ENCODE measurements at places on chromosomes 12 and 14.

- DNase-seq = no peak
These were observed 30.2 kb downstream of the OSBPL8 start for GRCh38 chr12:76529226-76529918.

DNA sequence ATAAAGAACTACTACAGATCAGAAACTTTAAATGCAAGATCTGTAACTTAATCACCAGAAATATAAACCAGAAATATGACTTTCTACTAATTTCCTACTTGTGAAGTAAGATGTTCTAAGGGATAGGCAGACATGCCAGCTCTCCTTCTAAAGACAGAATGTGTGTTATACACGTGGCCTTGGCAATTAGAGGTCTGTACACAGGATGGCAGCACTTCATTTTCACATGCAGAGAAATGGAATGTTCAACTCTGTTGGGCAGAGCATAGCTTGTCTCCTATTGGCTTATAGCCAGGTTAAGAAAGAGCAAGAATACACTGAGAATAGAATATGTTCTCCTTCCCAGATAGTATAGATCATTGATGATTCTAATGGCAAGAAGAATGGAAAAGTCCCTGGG, 403.8 kb downstream of the DAD1 start:
- DNase-seq = no peak

DNA sequence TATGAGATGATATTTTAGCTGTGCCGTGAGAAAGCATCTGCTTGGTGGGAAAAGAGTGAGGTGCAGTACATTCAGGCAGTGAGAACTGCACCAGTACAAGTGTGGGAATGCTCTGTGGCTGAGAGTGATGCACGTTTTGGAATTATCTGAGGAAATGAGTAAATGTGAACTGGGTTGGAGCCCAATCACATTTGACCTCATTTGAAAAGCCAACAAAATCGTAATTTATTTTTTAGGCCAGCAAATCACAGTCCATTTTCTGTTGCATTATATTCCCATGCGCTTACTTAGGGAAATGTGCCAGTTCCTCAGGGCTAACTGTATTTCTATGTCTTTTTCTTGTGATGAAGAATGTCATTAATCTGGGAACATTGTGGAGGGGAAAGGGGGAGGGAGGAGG, 77.3 kb downstream of the SNAPC1 start:
- no peak for DNase-seq

DNA sequence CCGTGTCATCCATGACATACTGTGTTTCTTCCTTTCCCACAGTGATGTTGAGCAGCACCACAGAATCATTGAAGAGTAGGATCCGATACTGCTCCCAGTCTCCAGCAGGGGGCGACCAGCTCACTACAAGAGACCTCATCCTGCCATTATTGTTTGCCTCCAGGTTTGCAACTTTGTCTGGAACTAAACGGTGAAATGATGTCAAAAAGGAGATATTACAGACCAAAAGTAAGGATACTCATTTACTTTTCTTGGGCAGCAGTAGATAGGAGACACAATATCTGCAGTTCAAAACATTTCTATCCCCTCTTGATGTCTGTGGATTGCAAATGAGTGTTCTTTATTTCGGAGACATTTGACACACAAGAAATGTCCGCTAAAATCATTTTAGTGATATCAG, 47.2 kb downstream of the PTPRB start:
- DNase-seq = no peak

DNA sequence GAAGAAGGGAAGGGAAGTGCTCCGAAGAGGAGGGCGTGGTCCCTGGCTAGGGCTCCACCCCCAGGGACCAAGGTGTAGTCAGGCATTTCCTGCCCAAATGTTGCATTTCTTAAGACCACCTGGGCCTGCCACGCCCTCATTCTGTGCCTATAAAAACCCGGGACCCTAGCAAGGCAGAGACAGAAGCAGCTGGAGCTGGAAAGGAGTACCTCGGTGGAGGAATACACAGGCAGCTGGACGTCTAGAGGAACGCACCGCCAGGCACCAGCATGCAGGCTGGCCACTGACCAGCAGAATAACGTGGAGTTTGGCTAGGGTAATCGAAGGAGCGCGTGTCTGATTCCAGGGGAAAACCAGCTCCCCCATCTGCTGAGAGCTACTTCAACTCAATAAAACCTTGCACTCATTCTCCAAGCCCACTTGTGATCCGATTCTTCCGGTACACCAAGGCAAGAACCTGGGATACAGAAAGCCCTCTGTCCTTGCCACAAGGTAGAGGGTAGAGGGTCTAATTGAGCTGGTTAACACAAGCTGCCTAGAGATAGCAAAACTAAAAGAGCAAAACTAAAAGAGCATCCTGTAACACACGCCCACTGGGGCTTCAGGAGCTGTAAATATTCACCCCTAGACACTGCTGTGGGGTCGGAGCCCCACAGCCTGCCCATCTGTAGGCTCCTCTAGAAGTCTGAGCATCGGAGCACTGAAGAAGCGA, 21.0 kb downstream of the CFL2 start:
- no peak for DNase-seq

GRCh38 chr14:22896356-22896755, 13.3 kb downstream of the REM2 start:
- no peak for DNase-seq

DNA sequence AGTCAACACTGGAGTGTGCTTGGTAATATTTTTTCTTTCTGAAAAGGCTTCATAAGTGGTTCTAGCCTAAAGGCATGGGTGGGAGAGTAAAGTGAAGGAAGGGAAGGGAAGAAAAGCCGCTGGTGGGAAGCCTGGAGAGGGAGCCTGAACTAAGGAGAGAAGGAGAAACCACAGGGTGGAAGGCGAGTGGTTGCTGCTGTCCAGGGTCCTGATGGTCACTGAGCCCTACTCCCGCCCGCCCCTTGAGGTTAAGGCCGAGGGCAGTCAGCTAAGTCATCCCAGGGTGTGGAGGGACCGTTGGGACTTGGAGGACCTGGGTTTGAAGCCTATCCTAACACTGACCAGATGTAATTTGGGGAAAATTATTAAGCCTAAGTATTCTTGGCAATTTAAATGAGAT, 189.1 kb downstream of the PIWIL1 start:
- DNase-seq = no peak

- no peak for DNase-seq
These were observed 312 bp downstream of the CDCA3 start for GRCh38 chr12:6850796-6851152.

- no peak for DNase-seq
These were observed 18.4 kb downstream of the USP44 start for GRCh38 chr12:95532851-95533250.

DNA sequence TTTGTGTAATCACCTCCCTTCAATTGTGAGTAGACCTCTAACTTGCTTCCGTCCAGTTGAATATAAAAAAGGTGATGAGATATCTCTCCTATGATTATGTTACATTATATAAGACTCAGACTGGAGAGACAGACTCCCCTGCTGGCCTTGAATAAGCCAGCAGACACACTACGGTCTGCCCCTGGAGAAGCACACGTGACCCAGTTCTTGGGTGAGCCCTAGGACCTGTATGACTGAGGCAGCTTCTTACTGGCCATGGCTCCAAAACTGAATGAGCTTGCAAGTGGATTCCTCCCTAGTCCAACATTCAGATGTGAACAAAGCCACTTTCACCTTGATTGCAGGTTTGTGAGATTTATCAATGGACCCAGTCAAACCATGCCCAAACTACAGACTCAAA, 427.9 kb upstream of the DCN start:
- no peak for DNase-seq

GRCh38 chr14:72618424-72618823, 275.5 kb downstream of the DPF3 start:
- DNase-seq = no peak

GRCh38 chr14:49955024-49955423, 62.1 kb downstream of the ARF6 start:
- no peak for DNase-seq

DNA sequence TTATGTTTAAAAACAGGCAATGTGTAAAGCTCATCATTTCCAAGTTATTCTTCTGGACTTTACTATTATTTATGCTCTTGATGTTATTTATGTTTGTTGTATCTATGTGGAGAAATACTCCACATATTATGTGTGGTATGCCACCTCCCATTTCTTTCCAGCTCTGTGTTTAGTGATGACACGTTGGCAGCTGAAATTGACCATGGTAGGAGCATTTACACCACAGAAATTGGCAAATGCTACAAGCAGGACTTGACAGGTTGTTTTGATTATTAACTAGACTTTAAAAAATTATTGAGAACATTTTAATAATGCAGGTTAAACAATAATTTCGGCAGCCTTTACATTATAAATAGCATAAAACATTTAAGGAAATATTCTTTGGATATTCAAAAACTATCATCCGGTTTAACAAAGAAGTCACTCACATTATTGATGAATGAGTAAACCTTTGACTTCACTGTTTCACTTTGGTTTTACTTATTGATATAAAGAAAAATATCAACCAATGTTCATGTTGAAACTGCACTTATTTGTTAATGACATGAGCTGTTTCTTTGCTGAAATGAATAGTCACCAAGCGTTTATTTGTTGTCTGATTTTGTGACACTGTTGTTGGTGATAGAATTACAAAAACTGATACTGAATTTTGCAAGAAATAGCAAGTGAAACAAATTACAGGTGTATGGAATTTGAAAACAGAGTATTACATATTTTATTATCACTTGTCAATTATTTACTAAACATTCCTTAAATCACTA, 76.8 kb downstream of the HMGA2 start:
- no peak for DNase-seq

- DNase-seq = no peak
These were observed 9.6 kb upstream of the ANO2 start for GRCh38 chr12:5954661-5955060.

- no peak for DNase-seq
These were observed 96.1 kb downstream of the CRADD start for GRCh38 chr12:93773122-93773871.

DNA sequence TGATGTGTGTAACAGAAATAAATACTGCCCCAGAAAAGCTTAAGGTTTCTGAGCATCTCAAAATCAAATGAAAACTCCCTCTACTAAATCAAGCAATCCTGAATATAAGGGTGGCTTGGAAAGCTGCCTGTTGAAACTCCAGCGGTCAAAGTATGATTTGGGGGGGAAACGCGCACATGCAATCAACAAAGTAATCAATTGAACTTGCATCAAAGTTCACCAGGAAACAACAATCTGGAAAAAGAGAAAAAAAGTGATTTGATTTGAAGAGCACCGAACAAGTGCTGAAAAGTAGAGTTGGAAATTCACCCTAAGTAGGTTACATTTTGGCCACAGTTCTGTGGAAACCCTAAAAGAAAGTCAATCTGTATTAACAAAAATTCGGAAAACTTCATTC, 700 bp downstream of the CNIH1 start:
- no peak for DNase-seq

DNA sequence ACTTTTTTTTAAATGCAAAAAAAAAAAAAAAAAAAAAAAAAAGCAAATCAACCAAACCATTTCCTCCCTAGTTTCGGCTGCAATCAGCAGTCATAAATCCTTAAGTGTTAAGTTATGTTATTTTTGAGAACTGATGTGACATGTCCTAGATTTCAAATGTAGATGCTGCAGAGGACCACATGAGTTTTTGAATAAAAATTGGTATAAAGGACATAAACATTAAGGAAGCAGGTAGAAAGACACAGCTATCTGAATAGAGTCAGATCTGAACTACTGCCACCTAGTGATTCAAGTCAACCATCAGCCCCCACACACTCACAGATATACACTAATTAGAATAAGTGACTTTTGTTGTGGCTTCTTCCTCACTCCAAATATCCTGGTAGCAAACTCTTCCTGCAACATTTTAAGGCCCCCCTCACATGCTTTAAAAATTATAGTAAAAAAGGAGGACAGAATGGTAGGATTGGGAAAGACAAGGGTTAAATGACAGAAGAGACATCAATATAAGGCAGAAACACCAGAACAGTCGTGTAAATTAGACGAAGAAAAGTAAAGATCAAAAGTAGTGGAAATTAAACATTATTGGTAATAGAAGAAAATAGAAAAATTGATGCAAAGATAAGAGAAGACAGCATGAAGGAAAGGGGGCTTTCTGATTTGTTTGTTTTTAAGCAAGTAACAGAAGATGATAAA, 394.5 kb upstream of the ATP2B1 start:
- DNase-seq = no peak

DNA sequence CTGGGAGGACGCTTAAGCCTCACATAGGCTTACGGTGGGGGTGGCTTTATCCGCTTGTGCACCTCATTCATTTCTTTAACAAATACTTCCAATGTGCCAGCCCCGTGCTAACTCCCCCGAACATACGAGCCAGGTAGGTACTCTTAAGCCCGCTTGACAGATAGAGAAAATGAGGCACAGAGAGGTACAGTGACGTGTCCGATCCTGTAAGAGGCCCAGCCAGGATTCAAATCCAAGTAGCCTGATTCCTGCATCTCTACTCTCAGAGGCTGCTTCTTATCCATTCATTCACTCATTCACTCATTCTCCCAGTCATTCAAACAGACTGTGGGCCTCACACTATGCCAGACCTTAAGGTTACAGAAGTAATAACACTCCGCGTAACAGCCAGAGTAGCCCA, 477 bp downstream of the OAS3 start:
- no peak for DNase-seq

DNA sequence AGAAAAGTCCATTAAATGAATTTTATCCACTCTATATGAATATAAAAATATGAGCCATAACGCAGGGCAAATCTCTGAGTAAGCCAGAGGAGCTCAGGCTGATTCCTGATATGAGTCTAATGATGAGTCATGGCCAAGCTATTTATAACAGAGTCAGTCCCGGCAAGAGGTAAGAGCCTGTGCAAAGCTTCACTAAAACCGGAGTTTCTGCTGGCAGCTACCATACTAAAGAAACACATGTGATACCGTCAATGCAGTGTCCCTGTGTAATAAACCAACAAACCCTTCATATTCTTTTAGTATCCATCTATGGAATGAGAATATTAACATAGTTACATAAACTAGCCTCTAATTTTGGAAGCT, 319.4 kb downstream of the KCNC2 start:
- no peak for DNase-seq

- no peak for DNase-seq
These were observed 67.6 kb downstream of the DENND5B start for GRCh38 chr12:31523306-31523705.

DNA sequence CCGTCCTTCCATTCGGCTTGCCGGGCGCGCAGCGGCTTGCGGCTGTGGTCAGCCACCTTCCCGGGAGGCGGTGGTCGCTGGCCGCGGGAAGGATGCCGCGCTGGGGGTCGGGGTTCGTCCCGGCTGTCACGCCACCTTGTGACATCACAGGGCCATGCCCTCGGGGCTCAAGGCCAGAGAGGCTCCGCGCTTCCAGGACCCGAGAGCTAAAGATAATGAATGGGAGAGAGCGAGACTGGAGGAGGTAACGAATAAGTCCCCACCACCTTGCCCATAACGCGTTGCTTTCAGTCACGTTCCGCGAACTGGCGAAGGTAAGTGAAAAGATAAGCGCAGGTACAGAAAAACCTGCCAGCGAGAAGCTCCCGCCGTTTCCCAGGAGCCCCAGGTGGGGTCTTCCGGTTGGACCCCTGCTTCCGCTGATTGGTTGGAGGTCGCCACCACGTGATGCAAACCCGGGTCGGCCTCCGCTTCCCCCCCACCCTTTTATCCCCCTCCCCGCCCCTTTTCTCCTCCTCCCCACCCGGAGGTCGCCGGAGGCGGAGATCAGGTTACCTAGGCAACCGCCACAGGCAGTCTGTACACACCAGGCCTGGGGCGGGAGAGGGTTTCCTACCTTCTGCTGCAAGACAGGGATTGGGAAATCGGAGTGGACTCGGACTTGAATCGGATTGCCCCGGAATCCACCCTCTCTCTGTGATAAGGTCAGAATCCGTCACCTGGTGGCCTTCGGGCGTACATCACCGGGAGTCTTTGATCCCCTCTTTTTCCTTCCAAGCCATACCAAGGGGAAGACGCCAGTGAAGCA, at the start of gene LRRC9:
TSS of gene LRRC9 (plus strand) at position 575 of the 808 bp plus-strand sequence.
- no peak for DNase-seq

- no peak for DNase-seq
These were observed 220.2 kb downstream of the SLC41A2 start for GRCh38 chr12:104737791-104738301.

Data from cortex of kidney (tissue), 1 donor.